Activated CD8-positive, alpha-beta T cell treated with anti-CD3 and anti-CD28 coated beads for 36 hours (primary cell): ENCODE measurements at places on chromosomes 12 and 14.

- H3K4me3 ChIP-seq, result no peak overlapping the region
- DNase-seq, result no peak
- H3K27ac ChIP-seq, result no peak overlapping the region
- peaks cover 10% of the 10 kb centered on the region for H3K27me3 ChIP-seq
These were observed 28.8 kb upstream of the TCL1B start for GRCh38 chr14:95657454-95657853.

DNA sequence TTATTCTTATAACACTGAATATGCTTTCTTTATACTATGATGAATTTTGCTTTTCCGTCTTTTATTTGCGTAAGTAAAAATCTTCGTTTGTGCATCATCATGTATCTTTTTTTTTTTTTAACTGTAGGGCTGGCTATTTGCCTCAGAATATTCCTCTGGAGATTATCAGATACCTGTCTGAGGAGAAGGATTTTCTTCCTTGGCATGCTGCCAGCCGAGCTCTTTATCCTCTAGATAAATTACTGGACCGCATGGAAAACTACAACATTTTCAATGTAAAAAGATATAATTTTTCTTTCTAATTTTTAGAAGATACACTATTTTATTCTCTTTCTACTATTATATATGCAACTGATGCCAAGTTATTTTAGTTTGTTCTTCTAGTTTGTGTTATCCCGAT is 346.6 kb downstream of the TRHDE start:
- no peak overlapping the region for H3K4me3 ChIP-seq
- H3K36me3 ChIP-seq, result no peaks in the 10 kb centered on the region
- no peaks in the 10 kb centered on the region for H3K4me1 ChIP-seq
- no peak overlapping the region for H3K27ac ChIP-seq
- H3K27me3 ChIP-seq, result no peaks in the 10 kb centered on the region

- H3K27ac ChIP-seq, result no peak overlapping the region
- no peaks in the 10 kb centered on the region for H3K36me3 ChIP-seq
- DNase-seq, result no peak
These were observed 196.6 kb upstream of the DIO3 start for GRCh38 chr14:101364503-101365328.

DNA sequence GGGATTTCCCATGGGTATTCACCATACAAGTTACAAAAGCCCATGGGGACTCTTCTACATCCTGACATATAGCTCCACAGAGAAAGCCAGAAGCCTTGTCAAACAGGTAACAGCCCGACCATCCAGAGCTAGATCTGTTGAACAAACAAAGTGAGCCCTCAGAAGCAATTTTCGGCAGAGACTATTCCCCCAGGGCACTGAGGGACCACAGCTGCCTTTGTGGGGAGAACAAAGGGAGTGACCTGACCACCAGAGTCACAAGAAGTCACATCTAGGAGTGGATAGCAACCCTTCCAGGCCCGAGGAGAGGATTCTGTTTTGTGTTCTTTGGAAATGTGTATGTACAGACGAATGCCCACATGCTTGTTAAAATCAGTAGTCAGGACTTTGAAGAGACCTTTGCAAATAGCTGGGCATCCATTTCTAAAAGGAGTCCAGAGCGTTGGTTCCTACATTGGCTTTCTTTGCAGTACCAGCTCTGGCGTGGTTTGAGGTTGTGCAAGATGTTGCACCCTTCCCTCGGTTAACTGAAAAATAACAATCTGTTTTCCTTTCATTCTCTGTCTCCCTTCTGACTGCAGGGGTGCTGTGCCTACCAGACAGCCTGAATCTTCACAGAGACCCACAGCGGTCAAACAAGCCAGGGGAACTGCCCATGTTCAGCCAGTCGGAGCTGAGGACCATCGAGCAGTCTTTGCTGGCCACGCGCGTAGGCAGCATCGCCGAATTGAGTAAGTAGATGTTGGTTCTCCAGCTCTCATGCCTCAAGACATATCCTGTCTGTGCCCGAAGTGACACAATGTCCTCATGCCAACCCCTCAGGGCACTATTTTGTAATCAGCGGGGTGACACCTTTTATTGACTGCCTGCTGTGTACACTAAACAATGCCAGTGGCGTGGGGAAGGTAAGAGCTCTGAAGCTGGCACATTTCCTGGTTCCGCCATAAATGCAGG is 165.4 kb upstream of the PWP1 start:
- no peak overlapping the region for H3K27ac ChIP-seq
- no peak for DNase-seq
- H3K4me3 ChIP-seq, result no peak overlapping the region
- H3K27me3 ChIP-seq, result no peaks in the 10 kb centered on the region
- peaks cover 16% of the 10 kb centered on the region for H3K4me1 ChIP-seq

DNA sequence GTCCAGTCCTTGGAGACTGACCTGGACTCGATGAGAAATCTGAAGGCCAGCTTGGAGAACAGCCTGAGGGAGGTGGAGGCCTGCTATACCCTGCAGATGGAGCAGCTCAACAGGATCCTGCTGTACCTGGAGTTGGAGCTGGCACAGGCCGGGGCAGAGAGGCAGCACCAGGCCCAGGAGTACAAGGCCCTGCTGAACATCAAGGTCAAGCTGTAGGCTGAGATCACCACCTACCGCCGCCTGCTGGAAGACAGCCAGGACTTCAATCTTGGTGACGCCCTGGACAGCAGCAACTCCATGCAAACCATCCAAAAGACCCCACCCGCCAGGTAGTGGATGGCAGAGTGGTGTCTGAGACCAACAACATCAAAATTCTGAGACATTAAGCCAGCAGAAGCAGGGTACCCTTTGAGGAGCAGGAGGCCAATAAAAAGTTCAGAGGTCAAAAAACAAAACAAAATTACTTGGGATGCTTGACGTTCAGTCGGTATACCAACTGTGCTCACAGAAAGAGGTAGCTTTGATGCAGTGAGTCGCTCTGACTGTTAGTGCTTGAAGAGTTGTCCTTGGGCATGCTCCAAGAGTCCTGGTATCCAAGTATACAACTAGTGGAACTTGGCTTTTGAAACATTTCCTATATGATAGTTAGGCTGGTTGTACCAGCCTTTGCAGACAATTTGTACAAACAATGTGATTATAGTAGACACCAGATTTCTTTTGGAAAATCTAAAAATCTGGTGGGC is 4.8 kb downstream of the MED6 start:
- peaks cover 20% of the 10 kb centered on the region for H3K4me1 ChIP-seq
- no peak overlapping the region for H3K4me3 ChIP-seq
- DNase-seq, result no peak
- peaks cover 31% of the 10 kb centered on the region for H3K36me3 ChIP-seq
- no peak overlapping the region for H3K27ac ChIP-seq

- H3K27me3 ChIP-seq, result no peaks in the 10 kb centered on the region
- DNase-seq, result no peak
- H3K27ac ChIP-seq, result no peak overlapping the region
- H3K4me3 ChIP-seq, result no peak overlapping the region
These were observed 210.6 kb downstream of the SLC6A15 start for GRCh38 chr12:84702001-84702400.

DNA sequence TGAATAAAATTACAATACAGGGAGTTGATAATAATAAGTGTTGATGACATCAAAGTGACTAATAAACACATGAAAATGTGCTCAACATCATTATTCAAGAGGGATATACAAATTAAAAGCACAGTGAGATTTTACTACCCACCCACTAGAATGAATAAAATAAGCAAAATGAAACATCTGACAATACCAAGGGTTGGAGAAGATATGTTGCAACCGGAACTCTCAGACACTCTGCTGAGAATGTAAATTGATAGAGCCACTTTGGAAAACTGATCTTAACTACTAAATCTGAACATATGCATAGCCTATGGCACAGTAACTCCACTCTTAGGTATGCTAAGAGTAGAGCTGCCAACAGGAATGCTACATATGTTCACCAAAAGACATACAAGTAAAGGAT is 44.0 kb upstream of the CEP83 start:
- H3K27ac ChIP-seq, result no peak overlapping the region
- H3K36me3 ChIP-seq, result no peaks in the 10 kb centered on the region
- H3K27me3 ChIP-seq, result no peaks in the 10 kb centered on the region
- H3K4me3 ChIP-seq, result no peak overlapping the region

DNA sequence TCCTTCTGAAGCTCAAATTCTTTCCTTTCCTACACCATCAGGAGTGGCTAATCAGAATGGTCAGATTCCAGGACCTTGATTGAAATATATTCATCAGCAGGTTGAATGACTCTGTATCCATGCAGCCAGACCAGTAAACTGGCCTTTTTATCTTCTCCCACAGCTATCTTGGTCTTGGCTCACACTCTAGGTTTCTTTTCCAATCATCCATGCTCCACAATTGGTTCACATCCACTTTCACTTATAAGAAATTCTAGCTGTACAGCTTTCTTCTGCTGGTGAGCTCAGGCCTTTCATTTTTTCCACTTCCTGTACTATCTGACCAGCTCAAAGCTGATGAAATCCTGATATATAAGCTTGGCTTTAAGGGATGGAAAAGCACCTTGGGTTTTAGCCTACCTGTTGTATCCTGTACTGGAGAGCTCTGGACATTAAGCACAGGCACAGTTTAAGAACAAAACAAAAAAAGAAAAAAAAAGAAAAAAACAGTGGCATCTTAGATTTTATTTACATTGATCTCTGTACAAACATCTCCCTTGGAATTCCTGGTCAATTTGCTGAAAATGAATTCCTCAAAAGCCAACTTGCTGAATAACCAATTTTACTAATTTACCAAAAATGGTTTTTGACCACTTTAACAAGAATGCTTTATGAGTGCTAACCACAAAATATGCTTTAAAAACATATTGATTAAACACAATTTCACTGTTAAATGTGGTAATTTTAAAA is 91.6 kb upstream of the PAWR start:
- peaks cover 7% of the 10 kb centered on the region for H3K4me1 ChIP-seq
- H3K4me3 ChIP-seq, result no peak overlapping the region
- H3K27me3 ChIP-seq, result no peaks in the 10 kb centered on the region
- no peak for DNase-seq
- peak overlapping the region; percentile 71 for H3K27ac ChIP-seq

DNA sequence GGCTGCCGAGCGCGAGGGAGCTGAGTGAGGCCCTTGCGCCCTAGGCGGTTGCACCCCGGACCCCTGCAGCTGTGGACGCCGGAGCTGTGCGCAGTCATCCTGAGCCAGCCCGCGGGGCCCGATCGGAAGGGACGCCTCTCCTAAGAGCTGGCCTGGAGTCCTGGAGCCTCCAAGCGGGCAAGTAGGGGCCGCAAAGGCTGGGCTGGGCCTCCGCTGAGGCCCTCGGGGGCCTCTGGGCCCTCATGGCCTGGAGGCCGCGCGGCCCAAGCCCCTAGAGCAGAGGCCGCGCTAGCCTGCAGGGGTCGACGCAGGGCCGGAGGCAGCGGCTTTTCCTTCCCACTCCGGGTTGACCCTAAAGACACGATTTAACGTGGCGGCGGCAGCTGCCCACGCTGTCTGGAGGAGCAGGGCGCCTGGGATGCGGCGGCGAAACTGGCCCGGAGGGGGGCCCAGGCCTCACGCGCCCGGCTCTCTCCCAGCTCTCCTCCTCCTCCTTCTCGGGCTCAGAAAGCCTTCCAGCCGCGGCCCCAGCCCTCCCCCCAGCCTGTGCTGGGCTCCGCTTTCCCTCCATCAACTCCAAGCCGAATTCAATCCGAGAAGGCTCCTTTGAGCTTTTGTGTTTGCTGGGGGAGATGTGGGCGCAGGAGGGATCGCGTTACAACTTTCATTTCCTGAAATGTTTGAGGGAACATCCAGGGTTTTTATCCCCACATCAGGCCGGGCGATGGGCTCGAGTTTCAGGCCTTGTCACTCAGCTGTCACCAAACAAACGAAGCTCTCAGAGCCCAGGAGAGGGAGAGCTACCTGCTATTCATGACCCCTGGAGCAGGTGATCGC is 11.6 kb downstream of the SIX1 start:
- H3K27ac ChIP-seq, result no peak overlapping the region
- H3K4me1 ChIP-seq, result peaks cover 16% of the 10 kb centered on the region
- peak overlapping the region; percentile 31 for H3K4me3 ChIP-seq
- no peak for DNase-seq

- H3K27me3 ChIP-seq, result no peaks in the 10 kb centered on the region
- H3K4me1 ChIP-seq, result no peaks in the 10 kb centered on the region
- no peak overlapping the region for H3K27ac ChIP-seq
These were observed 156.2 kb downstream of the KIF26A start for GRCh38 chr14:104294628-104294982.

- H3K4me1 ChIP-seq, result peaks cover 13% of the 10 kb centered on the region
- H3K4me3 ChIP-seq, result no peak overlapping the region
- DNase-seq, result no peak
- peaks cover 8% of the 10 kb centered on the region for H3K27me3 ChIP-seq
These were observed 346 bp downstream of the SLC7A8 start for GRCh38 chr14:23183158-23183470.
